GM03348 (cell line): ENCODE measurements at places on chromosomes 11 and 22.

- no peak for DNase-seq
Observed at GRCh38 chr11:116357784-116358544, 414.8 kb downstream of the BUD13 start.

- DNase-seq = peak; percentile 25
Observed at GRCh38 chr11:109197656-109198055, 224.3 kb upstream of the C11orf87 start.

DNA sequence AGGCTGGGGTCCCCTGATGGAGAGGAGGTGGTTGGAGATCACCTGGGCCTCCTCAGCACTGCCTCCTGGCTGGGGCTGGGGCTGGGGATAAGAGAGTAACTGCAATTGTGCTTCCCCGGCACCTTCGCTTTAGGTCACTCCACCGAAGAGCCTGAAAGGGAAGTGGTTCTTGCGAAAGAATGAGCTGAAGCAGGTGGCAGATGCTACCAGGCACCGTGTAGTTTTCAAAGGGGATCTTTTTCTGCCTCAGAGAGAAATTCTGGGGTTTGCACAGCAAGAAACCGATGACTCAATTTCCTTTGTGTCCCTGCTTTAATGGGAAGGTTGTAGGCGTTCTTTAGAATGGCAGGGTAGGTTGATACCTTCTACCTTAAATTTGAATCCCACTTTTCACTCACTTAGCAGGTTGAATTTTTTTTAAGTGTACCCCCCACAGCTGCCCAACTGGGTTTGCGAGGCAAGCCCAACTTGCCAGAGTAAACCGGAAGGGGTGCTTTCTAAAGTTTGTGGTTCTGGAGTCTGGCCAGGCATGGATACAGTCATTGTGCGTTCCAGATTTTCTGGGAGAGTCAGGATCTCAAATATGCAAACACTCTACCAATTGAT, 5.3 kb downstream of the CD44 start:
- peak; percentile 82 for DNase-seq

- DNase-seq = no peak
Observed at GRCh38 chr22:32665676-32666075, 135.8 kb upstream of the TIMP3 start.

DNA sequence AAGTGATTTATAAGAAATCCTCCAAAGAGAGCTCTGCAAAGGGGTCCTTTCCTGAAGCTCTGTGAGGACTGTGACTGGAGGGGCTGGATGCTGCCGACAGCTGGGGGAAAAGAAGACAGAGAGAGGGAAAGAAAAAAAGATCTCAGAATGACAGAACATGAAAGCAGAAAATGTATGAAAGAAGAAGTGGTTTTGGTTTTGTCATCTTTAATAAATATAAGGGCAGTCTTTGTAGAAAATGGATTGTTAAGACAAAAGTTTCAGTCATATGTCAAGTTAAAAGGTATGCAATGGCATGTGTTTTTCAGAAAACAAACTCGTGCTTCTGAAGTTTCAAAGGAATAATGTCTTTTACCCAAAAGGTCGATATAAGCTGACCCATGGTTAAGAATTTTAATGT, 105.5 kb downstream of the CCDC83 start:
- no peak for DNase-seq

DNA sequence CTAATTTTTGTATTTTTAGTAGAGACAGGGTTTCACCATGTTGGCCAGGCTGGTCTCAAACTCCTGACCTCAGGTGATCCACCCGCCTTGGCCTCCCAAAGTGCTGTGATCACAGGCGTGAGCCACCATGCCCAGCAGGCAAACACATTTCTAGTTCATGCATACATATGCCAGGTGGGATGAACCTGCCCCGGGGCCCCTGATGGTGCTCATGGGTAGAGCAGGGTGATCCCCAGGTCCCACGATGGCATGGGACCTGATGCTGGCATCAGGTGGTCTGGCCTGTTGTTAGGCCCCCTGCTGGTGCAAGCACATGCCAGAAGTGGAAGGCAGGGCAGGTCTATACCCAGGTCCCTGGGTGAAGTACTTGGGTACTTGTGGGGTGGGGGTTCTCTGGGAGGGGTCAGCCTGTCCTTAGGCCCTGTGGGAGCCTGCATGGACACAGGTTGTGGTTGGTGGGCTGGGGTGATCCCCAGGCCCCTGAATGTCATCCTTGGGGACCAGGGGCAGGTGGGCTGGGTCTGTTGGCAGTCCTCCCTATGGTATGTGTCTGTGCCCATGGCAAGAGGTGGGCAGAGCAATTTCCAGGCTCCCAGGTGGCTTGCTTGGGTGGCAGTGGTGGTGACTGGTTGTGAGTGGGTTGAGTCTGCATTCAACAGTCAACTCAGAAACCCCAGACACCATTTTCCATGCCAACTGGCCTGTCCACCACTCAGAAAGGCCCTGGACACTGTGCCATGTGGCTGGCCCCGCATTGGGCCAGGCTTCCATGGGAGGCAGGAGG, 9.6 kb upstream of the RGL4 start:
- DNase-seq = no peak

GRCh38 chr11:17528181-17528691, 16.0 kb downstream of the USH1C start:
- DNase-seq = peak; percentile 89

DNA sequence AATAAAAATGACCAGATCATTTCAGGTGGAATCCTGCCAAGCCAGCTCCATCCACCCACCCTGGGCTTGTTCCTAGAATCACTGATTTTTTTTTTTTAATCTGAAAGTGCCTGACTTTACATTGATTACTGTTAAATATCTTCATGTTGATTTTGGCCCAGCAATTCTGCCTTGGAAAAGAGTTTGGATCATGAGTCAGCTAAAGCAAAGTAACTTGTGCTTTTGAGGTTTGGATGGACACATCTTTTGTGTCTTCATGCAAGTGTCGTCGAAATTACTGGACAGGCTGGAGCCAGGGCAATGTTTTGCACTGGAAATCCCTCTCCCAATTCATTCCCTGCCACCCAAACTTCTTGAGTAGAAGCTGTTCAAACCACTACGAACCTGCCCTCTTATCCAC, 164.0 kb upstream of the SYT13 start:
- DNase-seq = peak; percentile 22

DNA sequence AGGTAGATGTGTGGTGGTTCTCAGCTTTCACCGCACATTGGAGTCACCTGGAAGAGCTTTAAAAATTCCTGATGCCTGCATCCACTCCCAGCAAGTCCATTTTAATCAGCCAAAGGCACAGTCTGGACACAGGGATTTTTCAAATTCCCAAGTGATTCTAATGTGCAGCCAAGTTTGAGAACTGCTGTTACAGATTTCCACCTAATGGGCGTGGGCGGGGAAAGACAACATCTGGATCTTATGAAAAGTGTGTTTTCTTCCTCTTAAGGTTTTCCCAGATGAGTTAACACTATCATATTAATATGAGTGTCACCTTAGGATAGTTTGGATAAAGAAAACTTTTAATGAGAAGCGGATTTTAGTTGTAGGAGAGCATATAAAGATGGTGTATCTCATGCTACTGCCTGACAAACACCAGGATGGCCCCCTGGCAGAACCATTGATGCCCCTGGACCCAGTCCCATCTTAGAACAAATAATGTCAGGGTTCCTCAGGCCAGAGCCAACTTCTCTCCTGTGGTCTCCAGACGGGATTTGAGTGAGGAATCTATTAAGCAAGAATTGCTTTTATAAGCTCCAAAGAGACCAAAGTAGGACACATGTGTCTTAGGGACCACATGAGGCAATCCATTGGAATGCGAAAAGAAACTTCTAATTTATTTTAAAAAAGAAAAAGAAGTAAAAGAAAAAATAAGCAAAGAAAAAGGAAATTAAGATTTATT, 31.9 kb downstream of the POU2AF1 start:
- DNase-seq = no peak

- no peak for DNase-seq
Observed at GRCh38 chr11:28071305-28071704, 36.7 kb downstream of the KIF18A start.
